Activated naive CD8-positive, alpha-beta T cell treated with anti-CD3 and anti-CD28 coated beads for 36 hours (primary cell): ENCODE measurements at places on chromosomes 11 and 22.

GRCh38 chr11:93654226-93654625 lies 7.3 kb upstream of the CEP295 start:
- DNase-seq: no peak

DNA sequence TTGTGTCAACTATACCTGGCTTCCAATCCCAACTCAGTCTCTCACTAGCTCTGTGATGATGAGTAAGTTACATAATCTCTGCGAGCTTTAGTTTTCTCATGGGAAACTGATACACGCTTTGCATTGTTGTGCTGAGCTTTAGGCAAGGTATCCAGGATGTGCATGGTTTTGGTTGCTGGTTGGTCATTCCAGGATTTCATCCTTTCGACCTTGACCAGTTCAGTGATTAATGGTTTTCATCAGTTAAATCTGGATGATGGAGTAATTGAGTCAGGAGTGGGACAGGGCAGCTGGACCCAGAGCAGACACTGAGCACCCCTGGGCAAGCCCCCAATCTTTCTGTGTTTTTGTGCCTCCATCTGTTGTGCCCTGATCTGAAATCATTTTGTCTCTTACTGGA lies 417.3 kb upstream of the CADM1 start:
- no peak for DNase-seq

DNA sequence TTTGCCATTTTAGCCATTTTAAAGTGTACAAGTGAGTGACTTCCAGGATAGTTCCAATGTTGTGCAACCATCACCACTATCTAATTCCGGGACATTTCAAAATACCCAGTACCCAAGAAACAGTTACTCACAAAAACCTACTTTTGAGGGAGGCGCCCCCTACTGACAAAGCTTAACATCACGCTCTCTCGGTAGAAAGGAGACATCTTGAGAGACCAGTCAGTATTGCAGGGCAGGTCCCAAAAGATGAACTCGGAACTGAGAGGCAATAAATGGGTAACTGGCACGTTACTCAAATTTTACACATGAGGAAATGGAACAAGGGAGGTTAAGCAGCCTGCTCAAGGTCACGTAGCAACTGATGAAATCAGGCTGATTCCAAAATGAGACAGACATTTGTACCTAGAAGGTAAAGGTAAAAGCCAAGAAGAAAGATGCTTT lies 50.0 kb upstream of the POU2AF1 start:
- DNase-seq: peak; percentile 59

DNA sequence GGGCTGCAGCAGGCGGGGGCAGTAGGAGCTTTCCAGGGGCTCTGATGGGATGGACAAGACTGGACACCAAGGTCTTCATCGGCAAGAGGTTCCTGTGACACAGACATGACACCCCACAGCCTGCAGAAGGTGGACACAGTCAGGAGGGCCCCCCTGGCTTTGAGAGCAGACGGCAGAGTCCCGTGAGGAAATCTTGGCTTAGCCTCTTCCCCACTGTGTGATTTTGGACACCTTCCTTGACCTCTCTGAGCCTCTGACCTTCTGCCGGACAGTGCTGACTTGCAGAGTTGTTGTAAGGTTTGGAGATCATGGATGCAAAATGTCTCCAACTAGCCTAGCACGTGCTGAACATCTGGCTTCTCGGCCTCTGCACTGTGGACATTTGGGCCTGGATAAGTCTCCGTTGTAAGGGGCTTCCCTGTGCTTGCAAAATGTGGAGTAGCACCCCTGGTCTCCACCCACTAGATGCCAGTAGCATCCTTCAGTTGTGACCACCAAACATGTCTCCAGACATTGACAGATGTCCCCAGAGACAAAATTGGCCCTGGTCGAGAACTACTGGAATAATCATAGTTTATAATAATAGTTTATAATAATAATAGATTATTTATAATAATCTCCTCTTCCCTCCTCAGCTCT lies 54.6 kb downstream of the MCM5 start:
- DNase-seq: no peak

GRCh38 chr22:21766691-21767462 lies 31.3 kb upstream of the YPEL1 start:
- peak; percentile 70 for DNase-seq

GRCh38 chr22:46593211-46593681 lies 26.9 kb upstream of the GRAMD4 start:
- peak; percentile 47 for DNase-seq

GRCh38 chr11:71913756-71914526 lies 14.5 kb downstream of the XNDC1N start:
- no peak for DNase-seq

GRCh38 chr11:3972431-3972830 lies 117.0 kb downstream of the STIM1 start:
- no peak for DNase-seq

GRCh38 chr22:40434106-40434505 lies 63.7 kb downstream of the SGSM3 start:
- no peak for DNase-seq

DNA sequence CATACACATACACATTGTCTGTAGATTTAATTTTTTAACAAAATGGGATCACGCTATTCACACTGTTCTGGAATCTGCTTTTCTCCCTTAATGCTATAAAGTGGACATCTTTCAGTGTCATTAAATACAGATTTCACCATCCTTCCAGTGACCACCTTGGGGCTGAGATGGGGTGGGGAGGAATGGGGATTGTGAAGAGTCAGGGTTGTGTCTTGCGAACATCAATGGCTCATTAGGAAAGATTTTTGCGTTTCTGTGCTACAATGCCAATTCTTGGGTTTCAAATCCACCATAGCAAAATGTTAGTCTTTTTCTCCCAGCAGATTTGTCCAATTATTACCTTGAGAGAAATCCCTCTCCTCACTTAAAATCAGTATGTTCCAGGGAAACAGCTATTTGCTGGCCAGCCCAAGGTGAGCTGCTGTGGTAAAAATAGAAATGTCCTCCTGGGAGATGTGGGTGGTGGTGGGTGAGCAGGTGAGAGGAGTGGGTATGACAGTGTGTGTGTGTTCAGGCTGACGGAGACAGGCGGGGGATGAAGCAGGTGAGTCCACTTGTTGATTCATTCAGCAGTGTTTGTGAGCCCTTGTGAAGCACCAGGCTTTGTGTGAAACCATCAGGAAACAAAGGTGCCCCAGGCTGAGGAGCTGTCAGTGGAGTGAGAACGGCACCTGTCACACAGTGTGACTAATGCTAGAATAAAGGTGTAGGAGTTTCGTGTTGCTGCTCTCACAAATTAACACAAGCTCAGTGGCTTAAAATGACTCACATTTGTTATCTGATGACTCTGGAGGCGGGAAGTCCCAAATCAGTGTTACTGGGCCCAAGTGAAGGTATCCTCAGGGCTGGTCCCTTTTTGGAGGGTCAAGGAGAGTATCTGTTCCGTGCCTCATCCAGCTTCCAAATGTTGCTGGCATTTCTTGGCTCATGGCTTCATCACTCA lies 1.7 kb upstream of the CBX6 start:
- DNase-seq: peak; percentile 76

- no peak for DNase-seq
These were observed 100.6 kb upstream of the HSD17B12 start for GRCh38 chr11:43579919-43580276.

- no peak for DNase-seq
These were observed 48.4 kb upstream of the MICAL2 start for GRCh38 chr11:12061851-12062560.

GRCh38 chr11:27120211-27120610 lies 79.6 kb downstream of the BBOX1 start:
- no peak for DNase-seq

GRCh38 chr11:36094164-36094563 lies 150.3 kb downstream of the LDLRAD3 start:
- no peak for DNase-seq
